ENCODE measurements at places on chromosomes 7 and 10.

GRCh38 chr10:5534880-5535856 is 10.4 kb downstream of the CALML3 start:
- ATAC-seq: no peak

- ATAC-seq: peak; percentile 12
Measured at GRCh38 chr10:97163181-97163580, 22.6 kb downstream of the SLIT1 start.

GRCh38 chr10:78627254-78627795 is 441.4 kb upstream of the ZMIZ1 start:
- no peak for ATAC-seq

DNA sequence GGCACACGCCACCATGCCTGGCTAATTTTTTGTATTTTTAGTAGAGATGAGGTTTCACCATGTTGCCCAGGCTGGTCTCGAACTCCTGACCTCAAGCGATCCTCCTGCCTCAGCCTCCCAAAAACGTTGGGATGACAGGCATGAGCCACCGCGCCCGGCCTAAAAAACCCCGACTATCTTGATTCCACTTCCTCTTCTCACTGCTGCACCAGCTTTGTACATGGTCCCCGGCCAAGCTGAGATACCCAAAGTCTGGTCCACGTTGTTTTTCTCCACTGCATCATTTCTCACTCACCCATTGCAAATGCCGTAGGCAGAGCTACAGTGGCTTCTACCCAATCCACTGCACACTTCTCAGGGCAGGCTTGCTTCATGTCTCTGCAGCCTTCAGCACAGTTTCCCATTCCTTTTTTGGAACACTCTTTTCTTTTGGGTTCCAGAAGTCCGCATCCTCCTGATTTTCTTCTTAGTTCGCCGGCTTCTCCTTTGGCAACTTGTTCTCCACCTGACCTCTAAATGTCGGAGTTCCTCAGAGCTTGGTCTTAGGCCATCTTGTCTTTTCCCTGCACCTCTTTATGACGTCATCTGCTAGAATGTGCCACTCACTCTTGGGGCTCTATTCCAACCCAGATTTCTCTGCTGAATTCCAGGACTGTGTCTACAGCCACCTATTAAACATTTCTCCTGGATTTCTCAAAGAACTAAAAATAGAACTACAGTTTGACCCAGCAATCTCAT is 6.0 kb upstream of the GNB2 start:
- no peak for ATAC-seq

DNA sequence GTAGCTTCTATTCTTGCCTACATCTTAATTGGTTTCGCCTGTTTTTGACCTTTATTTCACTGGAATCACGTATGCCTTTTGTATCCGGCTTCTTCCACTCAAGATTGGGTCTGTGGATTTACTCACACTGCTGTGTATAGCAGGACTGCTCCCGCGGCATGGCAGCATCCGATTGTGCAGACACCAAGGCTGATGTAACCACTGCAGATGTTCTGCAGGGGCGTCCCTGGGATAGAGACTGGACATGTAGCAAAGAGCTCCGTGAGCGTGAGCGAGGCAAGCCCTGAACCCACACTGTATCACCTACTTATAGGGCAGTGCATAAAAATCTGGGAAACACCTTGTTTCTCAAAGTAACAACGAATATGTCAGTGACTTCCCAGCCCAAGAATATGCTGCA is 11.4 kb upstream of the IDI2 start:
- peak; percentile 6 for ATAC-seq

DNA sequence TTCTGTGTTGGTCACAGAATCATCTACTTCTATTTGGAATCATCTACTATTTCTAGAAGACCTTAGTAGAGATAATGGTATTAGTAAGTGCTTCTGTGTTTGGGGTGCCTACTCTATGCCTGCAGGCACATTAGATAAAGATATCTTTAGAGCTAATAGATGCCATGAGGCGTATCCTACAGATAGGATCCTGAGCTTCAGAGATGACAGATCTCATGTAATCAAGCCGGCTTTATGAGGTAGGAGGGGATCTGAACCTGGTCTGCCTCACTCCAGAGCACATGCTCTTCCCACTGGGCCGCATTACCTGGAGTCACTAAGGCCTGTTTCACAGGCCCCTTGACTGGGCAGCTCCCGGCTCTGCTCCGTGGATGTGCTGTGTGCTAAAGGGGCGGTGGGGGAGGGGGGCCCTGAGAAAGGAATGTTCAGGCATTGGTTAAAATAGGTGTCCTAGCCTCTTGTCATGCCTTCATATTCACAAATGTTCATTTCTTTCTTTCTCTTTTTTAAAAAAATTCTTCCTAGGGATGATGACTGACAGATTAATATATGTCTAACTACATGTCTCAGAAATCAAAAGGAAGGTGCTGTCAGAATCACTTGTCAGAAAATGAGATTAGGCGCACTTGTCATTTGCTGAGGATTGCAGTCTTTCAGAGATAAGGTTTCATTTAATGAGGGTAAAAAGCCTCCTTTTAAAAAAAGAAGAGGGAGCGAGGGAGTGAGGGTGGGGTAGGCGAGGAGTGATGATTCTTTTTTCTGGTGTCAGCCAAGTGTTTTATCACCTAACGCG is 458.0 kb upstream of the GALNT17 start:
- ATAC-seq: peak; percentile 36

Measured in motor neuron (in vitro differentiated cells).